Cortex of kidney (tissue), 1 donor: ENCODE measurements at places on chromosomes 16 and 17.

GRCh38 chr16:53614346-53614745, 89.3 kb downstream of the RPGRIP1L start:
- no peak for DNase-seq

DNA sequence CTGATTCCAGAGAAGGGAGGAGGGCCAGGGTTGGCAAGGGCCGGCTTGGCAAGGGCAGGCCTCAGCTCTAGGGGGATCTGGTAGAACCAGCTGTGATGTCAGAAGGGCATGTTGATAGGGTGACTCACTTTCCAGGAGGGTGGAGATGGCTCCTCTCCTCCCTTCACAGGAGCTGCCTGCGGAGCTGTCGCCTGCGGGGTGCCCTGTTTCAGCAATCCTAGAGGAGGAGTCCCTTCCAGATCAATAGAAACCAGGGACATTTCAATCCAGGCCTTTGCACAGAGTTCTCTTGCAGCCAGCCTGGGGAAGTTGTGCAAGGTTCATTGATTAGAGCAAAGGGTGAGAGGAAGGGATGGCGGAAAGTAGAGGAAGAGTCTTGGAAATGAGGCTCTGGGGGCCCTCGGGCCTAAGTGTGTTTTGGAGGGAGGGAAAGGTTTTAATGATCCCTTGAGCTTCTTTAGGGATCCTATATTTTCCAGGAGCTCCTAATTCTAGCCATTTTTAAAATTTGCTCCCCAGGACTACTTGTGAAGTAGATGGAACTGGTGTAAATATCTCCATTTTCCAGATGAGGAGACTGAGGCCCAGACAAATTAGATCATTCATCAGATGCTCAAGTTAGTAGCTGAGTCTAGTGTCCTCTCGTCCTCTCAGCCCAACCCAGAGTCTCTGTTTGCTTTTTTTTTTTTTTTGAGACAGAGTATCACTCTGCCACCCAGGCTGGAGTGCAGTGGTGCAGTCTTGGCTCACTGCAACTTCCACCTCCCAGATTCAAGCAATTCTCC, 24.8 kb upstream of the CSNK2A2 start:
- DNase-seq = no peak

GRCh38 chr16:78184238-78185183, 85.1 kb downstream of the WWOX start:
- no peak for DNase-seq

GRCh38 chr17:19978209-19978802, 678 bp upstream of the AKAP10 start:
- no peak for DNase-seq

DNA sequence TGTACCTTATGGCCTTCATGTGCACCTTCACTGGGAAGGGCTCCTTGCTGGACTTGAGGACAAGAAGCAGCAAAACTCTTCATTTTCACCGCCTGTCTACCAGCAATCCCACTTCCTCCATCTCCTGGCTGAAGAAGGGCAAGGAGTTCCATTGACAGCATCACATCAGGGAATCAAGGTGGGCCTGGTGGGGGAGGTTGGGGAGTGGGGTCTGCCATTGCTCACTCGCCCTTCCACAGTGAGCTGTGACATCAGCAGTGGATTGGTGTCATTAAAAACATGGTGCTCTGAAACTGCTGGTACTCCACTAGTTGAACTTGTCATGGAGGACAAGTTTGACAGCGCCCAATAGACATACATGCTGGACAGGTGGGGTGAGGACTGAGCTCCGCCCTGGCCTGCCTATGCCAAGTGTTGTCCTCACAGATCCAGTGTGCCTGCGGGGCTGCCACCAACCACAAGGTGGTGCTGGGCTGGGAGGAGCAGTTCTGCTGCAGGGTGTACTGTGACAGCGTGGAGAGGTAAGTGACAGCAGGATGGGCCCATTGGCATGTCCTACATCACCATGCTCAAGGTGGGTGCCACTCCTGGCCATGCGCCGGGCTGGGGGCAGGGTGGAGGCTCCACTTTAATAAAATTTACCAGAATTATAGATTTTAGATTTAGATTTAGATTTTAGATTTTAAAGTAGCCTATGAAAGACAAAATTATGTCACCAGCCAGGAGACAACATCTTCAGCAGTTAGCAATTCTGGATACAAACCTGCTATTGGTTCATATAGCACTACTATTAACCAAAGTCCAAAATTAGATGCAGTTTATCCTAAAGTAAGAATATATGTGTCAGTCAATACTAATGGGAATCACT, 1729.1 kb downstream of the TP53TG3F start:
- DNase-seq = no peak

- DNase-seq = no peak
These were observed 27.0 kb downstream of the BMERB1 start for GRCh38 chr16:15461376-15461775.

DNA sequence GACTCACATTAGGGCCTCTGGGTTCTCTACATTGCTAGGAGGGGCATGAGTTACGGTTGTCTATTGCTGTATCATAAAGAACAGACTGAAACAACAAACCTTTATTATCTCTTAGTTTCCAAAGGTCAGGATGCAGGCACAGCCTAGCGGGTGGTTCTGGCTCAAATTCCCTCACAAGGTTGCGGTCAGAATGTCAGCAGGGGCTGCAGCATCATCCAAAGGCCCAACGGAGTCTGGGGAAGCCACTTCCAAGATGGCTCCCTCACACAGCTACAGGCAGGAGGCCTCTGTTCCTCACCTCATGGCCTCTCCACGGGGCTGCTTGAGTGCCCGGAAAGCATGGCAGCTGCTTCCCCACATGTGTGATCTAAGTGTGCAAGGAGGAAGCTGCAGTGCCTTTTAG, 29.6 kb upstream of the ZFPM1 start:
- no peak for DNase-seq

DNA sequence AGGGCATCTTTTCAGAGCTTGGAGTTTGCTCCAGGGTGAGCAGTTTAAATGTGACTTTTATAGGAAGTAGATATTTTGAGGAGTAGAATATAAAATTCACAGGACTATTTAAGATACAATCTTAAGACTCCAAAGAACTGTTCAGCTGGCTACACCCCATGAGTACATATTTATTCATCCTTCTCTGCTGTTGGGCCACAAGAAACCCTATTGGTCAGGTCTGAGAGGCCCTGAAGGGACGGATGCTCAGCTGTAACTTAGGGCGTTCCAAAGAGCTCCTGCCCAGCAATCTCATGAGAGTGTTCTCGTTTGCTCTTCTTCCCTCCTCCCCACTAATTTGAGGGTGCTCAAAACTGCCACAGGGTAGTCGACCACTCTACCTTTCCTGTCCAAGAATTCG, 7.3 kb downstream of the ST6GALNAC2 start:
- DNase-seq = no peak

DNA sequence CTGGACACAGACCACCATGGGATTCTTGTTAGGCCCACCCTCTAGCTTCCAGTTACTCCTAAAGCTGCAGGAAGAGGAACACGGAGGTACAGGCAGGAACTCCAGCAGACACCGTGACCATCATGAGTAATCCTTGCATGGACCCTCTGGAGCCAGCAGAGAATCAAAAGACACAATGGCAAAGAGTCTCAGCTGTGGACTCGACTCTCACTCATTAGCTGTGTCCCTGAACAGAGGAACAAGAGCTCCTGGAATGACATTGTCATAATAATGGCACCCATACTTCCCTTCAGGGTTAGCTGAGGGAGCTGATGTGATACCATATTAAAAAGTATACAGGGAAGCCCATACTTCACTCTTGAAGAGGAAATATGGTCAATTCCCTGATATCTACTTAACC, 176.3 kb upstream of the ASIC2 start:
- DNase-seq = no peak

DNA sequence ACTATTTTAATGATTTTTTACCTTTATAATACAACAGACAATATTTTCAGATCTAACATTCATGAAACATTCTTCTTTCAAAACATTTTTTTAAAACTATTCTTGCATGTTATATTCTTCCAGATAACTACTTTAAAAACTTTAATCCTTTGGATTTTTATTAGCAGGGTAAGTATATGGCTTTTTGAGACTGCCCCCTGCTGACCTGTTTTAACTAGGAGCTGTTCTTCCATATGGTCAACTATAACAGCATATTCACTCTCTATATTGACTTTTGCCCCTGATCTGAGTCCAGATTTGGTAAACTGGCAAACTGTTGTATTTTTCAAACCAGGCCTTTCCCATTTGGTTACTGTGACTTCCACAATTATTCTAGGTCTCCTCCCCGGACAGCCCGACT, 16.5 kb downstream of the ZNF18 start:
- DNase-seq = no peak

- DNase-seq = no peak
These were observed 44.8 kb downstream of the PRMT7 start for GRCh38 chr16:68355447-68356248.

- no peak for DNase-seq
These were observed 441.0 kb upstream of the SOX9 start for GRCh38 chr17:71679832-71680231.

DNA sequence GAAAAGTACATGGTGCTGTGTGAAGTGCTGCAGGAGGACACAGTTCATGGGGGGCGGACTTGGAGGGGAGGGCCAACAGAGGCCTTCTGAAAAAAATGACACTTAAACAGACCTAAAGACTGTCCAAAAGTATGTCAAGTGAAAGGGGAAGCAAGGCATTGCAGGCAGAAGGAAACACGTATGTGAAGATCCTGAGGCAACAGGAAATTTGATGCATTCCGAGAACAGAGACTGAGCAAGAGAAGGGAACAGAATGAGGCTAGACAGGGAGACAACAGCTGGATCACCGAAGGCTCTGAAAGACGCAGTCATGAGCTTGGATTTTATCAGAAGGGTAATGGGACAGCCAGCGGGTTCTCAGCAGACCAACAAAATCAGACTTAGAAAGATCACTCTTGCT, 1.1 kb downstream of the IFT20 start:
- DNase-seq = no peak

DNA sequence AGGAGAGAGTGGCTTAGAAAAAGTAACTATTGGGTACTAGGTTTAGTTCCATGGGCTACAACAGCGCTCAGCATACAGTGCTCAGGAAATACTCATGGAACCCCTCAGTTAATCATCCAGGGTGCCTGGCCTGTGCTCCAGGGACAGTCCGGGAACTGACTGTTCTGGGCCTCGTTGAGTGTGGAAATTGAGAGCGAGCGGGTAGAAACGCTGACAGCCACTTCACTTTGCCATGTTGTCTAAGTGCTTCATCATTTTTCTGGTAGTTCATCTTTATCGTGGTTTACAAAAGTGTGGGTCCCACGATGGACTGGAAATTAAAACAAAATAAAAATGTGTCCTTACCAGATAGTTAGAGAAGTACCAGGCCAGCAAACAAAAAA, 31.6 kb upstream of the DNAH17 start:
- no peak for DNase-seq

DNA sequence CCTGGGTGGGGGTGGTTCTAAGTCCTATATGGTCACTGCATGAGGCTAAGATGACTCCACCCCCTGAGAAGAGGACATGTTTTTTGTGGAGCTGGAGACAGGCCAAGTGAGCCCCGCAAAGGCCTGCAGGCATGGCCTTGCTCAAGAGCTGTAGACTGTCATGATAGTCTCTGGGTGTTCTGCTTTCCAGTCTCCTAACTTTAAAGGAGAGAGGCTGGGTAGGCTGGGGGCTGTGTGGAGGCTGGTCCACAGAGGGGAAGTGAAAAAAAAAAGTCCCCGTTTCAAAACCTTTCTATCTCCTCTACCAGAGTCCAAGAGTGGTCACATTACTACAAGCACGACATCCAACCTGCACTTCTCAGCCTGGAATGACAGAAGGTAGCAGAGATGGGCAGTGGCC, 27.1 kb downstream of the CDRT4 start:
- no peak for DNase-seq

- no peak for DNase-seq
These were observed 41.0 kb downstream of the TADA2A start for GRCh38 chr17:37447641-37448040.

GRCh38 chr17:61834610-61835009, 28.7 kb downstream of the BRIP1 start:
- no peak for DNase-seq

DNA sequence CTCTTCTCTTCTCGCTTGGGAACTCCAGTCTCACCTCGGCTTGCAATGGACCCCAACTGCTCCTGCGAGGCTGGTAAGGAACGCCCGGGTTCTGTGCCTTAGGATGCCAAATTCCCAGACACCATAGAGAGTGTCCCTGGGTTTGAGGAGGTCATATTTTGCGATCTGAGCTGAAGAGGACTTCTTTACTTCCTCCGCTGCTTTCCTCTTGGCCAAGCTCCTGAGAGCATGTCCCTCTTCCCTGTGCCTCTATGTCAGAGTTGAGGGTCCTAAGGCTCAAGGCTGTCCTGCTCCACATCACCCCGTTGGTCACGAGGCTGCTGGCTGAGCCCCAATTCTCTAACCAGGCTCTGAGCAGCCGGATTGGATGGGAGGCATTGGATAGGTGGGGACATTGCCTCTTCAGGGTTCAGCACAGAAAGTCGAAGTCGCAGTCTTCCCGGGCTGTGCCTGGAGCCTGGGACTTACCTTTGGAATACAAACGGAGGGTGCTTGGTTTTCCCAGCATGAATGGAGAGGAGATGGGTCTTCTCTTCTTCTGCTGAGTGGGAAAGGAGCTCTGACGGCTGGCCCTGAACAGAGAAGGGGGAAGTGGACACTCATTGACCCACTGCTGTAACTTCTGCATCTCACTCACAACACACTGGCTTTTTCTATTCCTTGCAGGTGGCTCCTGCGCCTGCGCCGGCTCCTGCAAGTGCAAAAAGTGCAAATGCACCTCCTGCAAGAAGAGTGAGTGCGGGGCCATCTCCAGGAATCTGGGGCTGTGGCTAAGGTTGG, 416 bp downstream of the MT1H start:
- DNase-seq = no peak
